ENCODE measurements at places on chromosomes 2 and 18.

- DNase-seq: no peak
Measured at GRCh38 chr2:74333175-74333574, 10.0 kb downstream of the SLC4A5 start.

DNA sequence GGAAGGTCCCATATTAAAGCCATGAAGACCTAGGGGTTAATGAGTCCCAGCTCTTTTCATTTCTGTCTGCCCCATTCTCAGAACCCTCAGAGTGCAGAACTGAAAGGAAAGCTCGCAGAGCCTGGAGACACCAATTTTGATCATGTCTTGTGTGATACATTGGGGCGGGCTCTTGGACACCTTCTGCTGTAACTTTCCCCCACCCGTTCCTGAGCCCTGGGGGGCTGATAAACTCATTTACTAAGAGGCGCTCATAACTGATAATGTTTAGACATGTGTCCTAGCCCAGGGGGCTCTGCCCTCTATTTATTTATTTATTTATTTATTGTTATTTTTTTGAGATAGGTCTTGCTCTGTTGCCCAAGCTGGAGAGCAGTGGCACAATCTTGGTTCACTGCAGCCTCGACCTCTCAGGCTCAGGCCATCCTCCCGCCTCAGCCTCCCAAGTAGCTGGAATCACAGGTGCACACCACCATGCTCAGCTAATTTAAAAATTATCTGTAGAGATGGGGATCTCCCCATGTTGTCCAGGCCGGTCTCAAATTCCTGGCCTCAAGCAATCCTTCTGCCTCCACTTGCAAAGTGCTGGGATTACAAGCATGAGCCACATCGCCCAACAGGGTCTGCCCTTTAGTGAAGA, 72.4 kb upstream of the HAAO start:
- no peak for DNase-seq

GRCh38 chr2:196555726-196556125, 83.8 kb upstream of the CCDC150 start:
- DNase-seq: no peak

- DNase-seq: no peak
Measured at GRCh38 chr2:19426941-19427340, 68.5 kb upstream of the OSR1 start.

- no peak for DNase-seq
Measured at GRCh38 chr2:192087398-192087958, 107.3 kb downstream of the TMEFF2 start.

DNA sequence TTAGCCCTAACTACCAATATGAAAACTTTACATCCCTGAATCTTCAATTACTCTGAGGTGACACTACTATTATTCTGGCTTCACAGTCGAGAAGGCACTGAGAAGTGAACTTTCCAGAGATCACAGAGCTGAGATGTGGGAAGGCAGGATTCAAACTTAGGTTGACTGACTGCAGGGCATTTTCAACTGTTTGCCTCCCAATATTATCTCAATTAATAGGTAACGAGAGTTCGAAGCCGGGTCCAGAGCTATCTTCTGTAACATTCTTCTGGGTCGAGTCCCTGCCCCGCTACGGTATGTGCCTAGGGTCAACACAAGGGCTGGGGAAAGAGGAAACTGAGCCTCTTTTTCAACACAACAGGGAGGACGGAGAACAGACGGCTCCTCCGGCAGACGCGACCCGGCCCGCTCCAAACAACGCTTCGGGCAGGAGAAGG, 740 bp downstream of the CHMP3 start:
- no peak for DNase-seq

DNA sequence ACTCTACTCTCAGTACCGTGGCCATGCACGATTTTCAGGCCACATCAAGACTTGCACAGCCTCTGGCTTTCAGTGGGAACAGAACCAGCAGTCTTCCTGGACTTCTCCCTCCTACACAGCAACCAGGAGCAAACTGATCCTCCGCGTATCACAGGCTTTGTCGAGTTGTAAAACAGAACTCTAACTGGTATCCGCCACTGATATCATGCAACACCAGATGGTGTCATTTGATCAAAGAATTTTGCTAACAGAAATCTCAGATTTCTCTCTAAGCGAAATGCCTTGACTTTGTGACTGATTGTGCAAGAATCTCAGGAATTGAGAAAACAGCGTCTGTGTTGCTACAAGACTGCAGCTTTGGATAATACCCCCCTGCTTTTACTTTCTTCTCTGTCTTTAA, 85.7 kb downstream of the COPS8 start:
- no peak for DNase-seq

GRCh38 chr2:136127356-136127755, 9.4 kb upstream of the CXCR4 start:
- no peak for DNase-seq

DNA sequence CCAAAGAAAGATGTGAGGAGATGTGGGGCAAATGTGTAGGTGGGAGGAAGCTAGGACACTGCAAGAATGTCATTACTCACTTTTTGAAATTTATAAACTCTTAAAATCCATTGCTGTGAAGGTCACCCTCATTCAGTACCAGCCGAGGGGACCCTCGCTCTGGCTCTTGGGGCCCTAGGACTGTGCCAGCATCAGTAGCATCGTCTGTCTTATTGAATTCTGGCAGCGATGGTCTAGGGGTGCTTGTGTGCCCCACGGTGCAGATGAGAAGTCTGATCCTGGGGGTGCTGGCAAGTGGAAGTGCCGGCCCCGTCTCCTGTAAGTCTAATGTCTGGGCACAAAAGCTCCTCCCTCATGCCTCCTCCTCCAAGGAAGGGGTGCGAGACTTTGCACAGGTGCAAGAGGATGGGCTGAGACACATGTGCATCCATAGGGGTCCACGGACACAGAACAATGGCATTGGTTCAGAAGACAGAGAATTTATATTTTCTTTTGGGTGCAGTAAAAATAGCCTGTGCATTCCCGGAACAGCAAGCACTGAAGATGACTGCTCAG, 266.7 kb upstream of the HDAC4 start:
- no peak for DNase-seq

Measured in activated T-helper 1 cell treated with anti-CD3 and anti-CD28 coated beads, Interleukin-2, amount 50 U/mL, for 16 hours (primary cell).